ENCODE measurements at places on chromosomes 2 and 18. TPM values are rescaled to one million over a fixed set of nuclear protein-coding genes. Genes with fewer than 3 reads are reported as not detected.

GRCh38 chr18:79382681-79383387 is 12.9 kb upstream of the NFATC1 start:
- H3K27ac ChIP-seq: no peak overlapping the region
- H3K4me3 ChIP-seq: no peak overlapping the region
- peaks cover 15% of the 10 kb centered on the region for H3K4me1 ChIP-seq
- H3K36me3 ChIP-seq: peaks cover 4% of the 10 kb centered on the region
- no peak for DNase-seq
- no peaks in the 10 kb centered on the region for H3K27me3 ChIP-seq

GRCh38 chr2:64166637-64167420 is 22.6 kb upstream of the PELI1 start:
- no peaks in the 10 kb centered on the region for H3K27me3 ChIP-seq
- no peaks in the 10 kb centered on the region for H3K36me3 ChIP-seq
- H3K27ac ChIP-seq: no peak overlapping the region
- DNase-seq: no peak
- H3K4me3 ChIP-seq: no peak overlapping the region

DNA sequence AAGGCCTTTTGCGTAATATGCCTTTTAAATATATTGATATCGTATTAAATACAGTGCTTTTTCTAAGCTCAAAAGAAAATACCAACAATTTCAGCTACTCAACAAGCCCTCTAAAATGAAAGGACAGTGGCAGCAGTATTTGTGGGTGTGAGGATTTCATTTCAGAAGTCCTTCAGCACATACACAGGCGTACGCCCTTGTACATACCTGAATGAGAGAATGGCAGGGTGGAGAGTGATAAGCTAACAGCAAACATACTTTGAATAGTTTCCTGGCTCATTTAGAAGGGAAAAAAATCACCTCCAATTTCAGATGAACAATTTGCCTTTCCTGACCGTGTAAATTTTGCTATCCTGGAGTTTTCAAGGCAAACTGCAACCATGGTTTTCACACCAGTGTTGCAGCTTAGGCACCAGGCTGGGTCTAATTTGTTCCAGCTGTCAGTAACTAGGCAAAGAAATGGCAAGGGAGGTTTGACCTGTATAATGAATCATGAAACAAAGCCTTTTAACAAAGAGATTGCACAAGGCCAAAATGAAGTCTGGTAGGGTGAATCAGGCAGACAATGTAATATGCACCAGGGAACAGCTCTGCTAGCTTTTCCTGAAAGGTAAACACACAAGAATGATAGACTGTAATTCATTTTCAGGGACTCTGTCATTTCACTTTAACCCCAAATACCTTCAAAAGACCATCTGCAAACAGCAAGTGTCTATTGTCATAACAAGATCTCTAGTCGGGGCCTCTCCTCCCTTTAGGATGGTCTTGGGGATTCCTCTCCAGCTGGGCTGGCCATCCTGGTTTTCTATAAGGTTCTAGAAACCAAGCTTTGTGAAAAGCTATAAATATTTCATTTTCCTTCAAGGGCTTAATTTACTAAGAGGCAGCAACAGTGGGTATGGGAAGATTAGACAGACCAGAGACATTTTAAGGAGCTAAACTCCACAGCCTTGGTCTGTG is 11.5 kb downstream of the ANKRD29 start:
- no peaks in the 10 kb centered on the region for H3K27me3 ChIP-seq
- H3K36me3 ChIP-seq: no peaks in the 10 kb centered on the region
- no peak overlapping the region for H3K27ac ChIP-seq
- H3K4me1 ChIP-seq: no peaks in the 10 kb centered on the region
- DNase-seq: no peak
- H3K4me3 ChIP-seq: no peak overlapping the region

- no peak overlapping the region for H3K27ac ChIP-seq
- no peaks in the 10 kb centered on the region for H3K36me3 ChIP-seq
Measured at GRCh38 chr2:184507254-184507653, 91.1 kb upstream of the ZNF804A start.

GRCh38 chr2:226552571-226553285 is 246.9 kb downstream of the IRS1 start:
- H3K27me3 ChIP-seq: no peaks in the 10 kb centered on the region
- no peak overlapping the region for H3K4me3 ChIP-seq
- no peaks in the 10 kb centered on the region for H3K36me3 ChIP-seq
- no peak overlapping the region for H3K27ac ChIP-seq
- no peaks in the 10 kb centered on the region for H3K4me1 ChIP-seq

DNA sequence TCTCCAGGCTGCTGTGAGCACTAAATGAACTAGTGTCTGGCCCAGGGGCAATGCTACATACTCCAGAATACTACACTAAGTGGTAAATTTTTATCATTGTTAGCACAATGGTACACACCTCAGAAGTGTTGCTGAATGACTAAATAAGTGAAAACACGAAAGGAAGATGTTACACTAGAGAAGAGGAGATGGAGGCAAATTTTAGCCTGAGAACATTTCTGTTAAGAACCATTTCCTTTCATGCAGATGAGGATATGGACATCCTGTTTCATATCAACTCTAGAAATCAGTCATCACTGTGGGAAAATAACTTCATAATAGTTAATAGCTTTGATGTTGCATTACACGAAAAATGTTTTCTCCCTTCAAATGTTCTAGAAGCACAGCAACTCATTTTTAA is 117.6 kb upstream of the STK17B start:
- H3K36me3 ChIP-seq: no peaks in the 10 kb centered on the region
- no peak overlapping the region for H3K27ac ChIP-seq
- H3K4me3 ChIP-seq: no peak overlapping the region
- no peaks in the 10 kb centered on the region for H3K27me3 ChIP-seq
- DNase-seq: no peak
- peaks cover 24% of the 10 kb centered on the region for H3K4me1 ChIP-seq

- H3K27me3 ChIP-seq: no peaks in the 10 kb centered on the region
- no peak overlapping the region for H3K27ac ChIP-seq
- no peaks in the 10 kb centered on the region for H3K4me1 ChIP-seq
- H3K36me3 ChIP-seq: peaks cover 69% of the 10 kb centered on the region
- no peak for DNase-seq
Measured at GRCh38 chr2:241137276-241138190, 11.7 kb downstream of the PASK start.

- no peak overlapping the region for H3K4me3 ChIP-seq
- no peaks in the 10 kb centered on the region for H3K4me1 ChIP-seq
- peaks cover 34% of the 10 kb centered on the region for H3K36me3 ChIP-seq
Measured at GRCh38 chr2:32553829-32554432, 73.9 kb upstream of the TTC27 start.

IL37 gene
- total RNA-seq: not detected

ALK gene
- not detected for total RNA-seq

BOLL gene
- total RNA-seq: not detected

CYB5A gene
- 3.7 TPM for total RNA-seq
